ENCODE measurements at places on chromosomes 12 and 14. TPM values are rescaled to one million over a fixed set of nuclear protein-coding genes. Genes with fewer than 3 reads are reported as not detected.
A peak's percentile ranks its signal among the peaks of the same experiment; 100 is the strongest.

DNA sequence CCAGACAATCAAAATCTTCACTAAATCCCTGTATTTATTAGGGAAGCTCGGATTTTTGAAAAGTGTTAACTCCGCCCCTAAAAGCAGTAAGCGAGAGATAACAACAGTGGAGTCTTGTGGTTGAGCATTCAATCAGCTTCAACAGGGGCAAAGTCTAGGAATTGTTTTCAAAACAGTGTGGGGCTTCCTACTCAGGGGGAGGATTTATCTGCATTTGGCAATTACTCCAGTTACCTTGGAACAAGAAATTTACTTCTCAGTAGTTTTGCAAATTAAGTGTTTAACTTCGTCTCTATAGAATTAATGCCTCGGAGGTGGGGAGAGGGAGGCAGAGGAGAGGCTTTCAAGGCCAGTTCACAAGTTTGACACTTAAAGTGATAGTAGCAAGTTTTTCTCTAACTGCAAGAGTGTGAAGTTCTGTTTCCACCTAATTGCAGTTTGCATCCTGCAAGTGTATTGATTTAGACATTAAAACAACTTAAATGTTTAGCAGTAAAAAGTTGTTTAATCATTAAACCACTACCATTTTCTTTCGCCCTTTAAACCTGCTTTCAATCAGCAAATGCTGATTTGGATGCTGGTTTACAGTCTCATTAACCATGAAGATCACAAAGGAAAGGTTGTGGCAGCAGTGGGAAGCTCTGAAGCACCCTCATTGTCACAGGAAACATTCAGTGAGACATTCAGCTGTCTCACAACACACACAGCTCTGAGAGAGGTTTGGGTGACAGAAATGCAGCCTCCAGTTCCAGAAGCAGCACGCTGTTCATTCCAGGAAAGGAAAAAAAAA, 102.0 kb downstream of the HMGA2 start:
- peaks cover 9% of the 10 kb centered on the region for H3K4me1 ChIP-seq
- H3K27ac ChIP-seq: no peak overlapping the region
- H3K36me3 ChIP-seq: no peaks in the 10 kb centered on the region
- no peak for DNase-seq
- H3K4me3 ChIP-seq: no peak overlapping the region
- H3K27me3 ChIP-seq: no peaks in the 10 kb centered on the region

- no peaks in the 10 kb centered on the region for H3K27me3 ChIP-seq
- DNase-seq: no peak
- H3K4me3 ChIP-seq: no peak overlapping the region
- no peaks in the 10 kb centered on the region for H3K36me3 ChIP-seq
- no peaks in the 10 kb centered on the region for H3K4me1 ChIP-seq
- no peak overlapping the region for H3K27ac ChIP-seq
Observed at GRCh38 chr14:38256533-38256840, 594 bp upstream of the CLEC14A start.

DNA sequence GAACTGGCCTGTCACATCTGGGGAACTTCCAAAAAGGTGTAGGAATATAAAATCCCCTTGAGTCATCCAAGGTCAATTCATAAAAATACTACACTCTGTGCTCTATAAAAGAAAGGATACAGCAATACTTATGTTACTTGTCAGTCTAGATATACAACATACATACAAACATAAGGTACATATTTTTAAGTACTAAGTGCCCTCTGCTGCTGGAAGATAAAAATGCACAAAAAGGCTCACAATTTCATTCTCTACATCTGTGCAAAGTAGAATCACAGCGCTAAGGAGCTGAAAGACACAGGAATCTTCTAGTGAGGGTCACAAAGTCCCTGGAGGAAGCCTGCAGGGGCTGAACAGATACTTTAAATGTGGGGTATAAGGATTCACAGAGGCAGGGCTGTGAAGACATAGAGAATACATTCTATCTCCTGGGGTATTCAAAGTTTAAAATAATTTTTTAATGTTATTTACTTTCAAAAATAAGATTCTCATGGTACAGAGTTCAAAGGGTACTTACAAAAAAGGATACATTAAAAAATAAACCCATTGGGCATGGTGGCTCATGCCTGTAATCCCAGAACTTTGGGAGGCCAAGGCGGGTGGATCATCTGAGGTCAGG, 10.2 kb upstream of the GOLGA5 start:
- no peak for DNase-seq
- H3K27me3 ChIP-seq: no peaks in the 10 kb centered on the region
- no peaks in the 10 kb centered on the region for H3K36me3 ChIP-seq
- H3K27ac ChIP-seq: no peak overlapping the region
- H3K4me1 ChIP-seq: 0 out of 2 replicates have a peak, but pooled peaks cover 3% of the 10 kb centered on the region

DNA sequence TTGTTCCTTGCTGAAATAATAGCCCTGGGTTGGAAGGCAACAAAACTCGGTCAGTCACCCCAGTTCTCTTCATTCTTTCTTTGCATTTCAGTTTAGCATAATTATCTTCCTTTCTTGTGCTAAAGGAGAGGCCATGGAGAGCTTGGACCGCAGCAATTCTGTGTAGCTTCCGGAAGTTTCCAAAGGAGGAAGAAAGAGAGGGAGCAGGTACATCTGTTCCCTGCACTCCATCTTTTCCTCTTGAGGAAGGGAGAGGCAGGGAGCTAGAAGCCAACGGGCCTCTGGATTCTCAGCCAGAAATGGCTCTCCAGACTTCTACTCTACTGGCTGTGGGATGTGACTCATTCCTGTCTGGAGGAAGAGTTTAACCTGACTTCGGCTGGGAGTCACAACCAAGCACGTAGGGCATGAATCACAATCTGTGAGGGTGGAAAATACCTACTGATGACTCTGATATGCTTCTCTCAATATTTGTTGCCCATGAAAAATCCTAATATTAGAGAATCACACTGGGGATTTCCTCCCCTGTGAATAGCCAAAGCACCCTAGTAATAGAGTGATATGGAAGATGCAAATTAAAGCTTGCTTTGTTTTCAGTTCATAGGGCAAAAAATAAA, 17.0 kb downstream of the ANO6 start:
- H3K4me1 ChIP-seq: peaks cover 40% of the 10 kb centered on the region
- peaks cover 3% of the 10 kb centered on the region for H3K36me3 ChIP-seq
- DNase-seq: peak; percentile 51
- peak overlapping the region; percentile 38 for H3K4me3 ChIP-seq

- peaks cover 3% of the 10 kb centered on the region for H3K27me3 ChIP-seq
- no peaks in the 10 kb centered on the region for H3K4me1 ChIP-seq
- no peaks in the 10 kb centered on the region for H3K36me3 ChIP-seq
- no peak for DNase-seq
- no peak overlapping the region for H3K4me3 ChIP-seq
- H3K27ac ChIP-seq: no peak overlapping the region
Observed at GRCh38 chr12:51871918-51872688, 15.8 kb upstream of the ANKRD33 start.

- no peak overlapping the region for H3K4me3 ChIP-seq
- peaks cover 3% of the 10 kb centered on the region for H3K4me1 ChIP-seq
Observed at GRCh38 chr12:104130760-104131159, 7.2 kb downstream of the NFYB start.

- no peak overlapping the region for H3K27ac ChIP-seq
- no peaks in the 10 kb centered on the region for H3K4me1 ChIP-seq
- H3K4me3 ChIP-seq: no peak overlapping the region
- no peaks in the 10 kb centered on the region for H3K36me3 ChIP-seq
- peaks cover 13% of the 10 kb centered on the region for H3K27me3 ChIP-seq
Observed at GRCh38 chr12:6076346-6076745, 48.1 kb downstream of the VWF start.

GRCh38 chr14:56862836-56863235, 52.6 kb upstream of the OTX2 start:
- no peaks in the 10 kb centered on the region for H3K27me3 ChIP-seq
- H3K4me3 ChIP-seq: no peak overlapping the region
- no peak overlapping the region for H3K27ac ChIP-seq
- H3K4me1 ChIP-seq: no peaks in the 10 kb centered on the region

DNA sequence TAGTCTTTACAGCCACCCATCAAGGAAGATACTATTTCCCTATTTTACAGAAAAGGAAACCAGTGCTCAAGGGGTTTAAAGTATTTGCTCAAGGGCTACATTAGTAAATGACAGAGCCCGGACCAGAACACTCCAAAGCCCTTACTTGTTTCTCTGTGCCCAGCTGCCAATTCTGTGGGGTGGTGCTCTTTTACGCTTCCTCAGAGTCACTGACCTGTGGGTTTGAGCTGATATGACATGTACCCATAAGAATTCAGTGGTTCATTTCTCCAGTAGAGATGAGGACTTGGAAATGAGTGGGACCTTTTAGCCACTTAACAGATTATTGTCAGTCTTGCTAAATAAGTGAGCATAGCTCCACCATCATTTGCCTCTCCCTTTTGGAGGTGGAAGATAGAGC, 37.4 kb upstream of the NKX2-8 start:
- no peaks in the 10 kb centered on the region for H3K36me3 ChIP-seq
- H3K27ac ChIP-seq: no peak overlapping the region
- no peak overlapping the region for H3K4me3 ChIP-seq
- H3K4me1 ChIP-seq: no peaks in the 10 kb centered on the region
- H3K27me3 ChIP-seq: no peaks in the 10 kb centered on the region

- H3K4me3 ChIP-seq: no peak overlapping the region
- no peak overlapping the region for H3K27ac ChIP-seq
- 0 out of 2 replicates have a peak, but pooled peaks cover 5% of the 10 kb centered on the region for H3K36me3 ChIP-seq
- DNase-seq: no peak
- H3K27me3 ChIP-seq: no peaks in the 10 kb centered on the region
- H3K4me1 ChIP-seq: peaks cover 16% of the 10 kb centered on the region
Observed at GRCh38 chr12:94717656-94718055, 67.3 kb upstream of the TMCC3 start.

DNA sequence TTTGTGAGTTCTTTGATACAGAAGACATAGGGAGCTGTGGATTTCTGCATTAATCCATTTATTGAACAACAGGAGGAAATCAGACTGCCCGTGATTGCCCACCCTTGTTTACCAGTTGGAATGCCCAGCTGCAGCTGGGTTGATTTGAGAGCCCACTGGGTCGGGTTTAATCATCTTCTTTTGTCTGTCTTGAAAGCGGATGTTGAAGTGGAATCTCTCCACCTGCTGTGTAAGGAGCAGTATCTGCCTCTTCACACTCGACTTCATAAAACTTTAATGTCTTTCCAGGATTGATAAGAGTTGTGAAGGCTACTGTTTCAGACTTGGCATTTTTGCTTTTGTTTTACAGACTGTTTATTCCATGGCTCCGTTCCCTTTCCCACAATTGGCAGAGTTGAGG, 39.9 kb downstream of the TBC1D30 start:
- H3K27me3 ChIP-seq: no peaks in the 10 kb centered on the region
- H3K27ac ChIP-seq: no peak overlapping the region
- H3K4me3 ChIP-seq: no peak overlapping the region
- no peak for DNase-seq
- H3K4me1 ChIP-seq: peaks cover 23% of the 10 kb centered on the region

DNA sequence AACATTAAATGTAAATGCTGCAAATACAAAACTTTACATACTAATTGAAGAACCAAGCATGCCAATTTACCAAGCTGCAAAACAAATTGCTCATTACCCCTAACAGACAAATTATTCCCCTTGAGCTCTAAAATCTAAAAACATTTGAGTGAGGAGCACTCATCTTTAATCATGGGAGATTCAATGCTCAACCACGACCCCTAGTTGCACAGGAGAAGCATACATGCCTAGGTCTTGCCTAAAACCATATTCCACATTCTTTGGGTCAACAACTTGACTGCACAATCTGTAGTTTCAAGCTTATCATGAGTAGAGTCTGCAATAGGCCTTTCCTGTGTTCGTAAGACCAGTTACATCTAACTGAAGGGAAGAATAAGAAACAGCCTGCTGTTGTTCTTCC, 69.7 kb downstream of the MGAT4C start:
- no peak for DNase-seq
- no peaks in the 10 kb centered on the region for H3K27me3 ChIP-seq
- H3K4me3 ChIP-seq: no peak overlapping the region
- no peak overlapping the region for H3K27ac ChIP-seq
- H3K36me3 ChIP-seq: no peaks in the 10 kb centered on the region

- no peaks in the 10 kb centered on the region for H3K36me3 ChIP-seq
- H3K27ac ChIP-seq: no peak overlapping the region
- H3K4me3 ChIP-seq: no peak overlapping the region
- no peak for DNase-seq
- H3K27me3 ChIP-seq: no peaks in the 10 kb centered on the region
Observed at GRCh38 chr14:59199614-59200013, 11.1 kb downstream of the DAAM1 start.

GRCh38 chr12:21296751-21297406, 37.8 kb downstream of the SLCO1A2 start:
- no peak for DNase-seq
- no peak overlapping the region for H3K27ac ChIP-seq
- H3K36me3 ChIP-seq: no peaks in the 10 kb centered on the region

Gene TAOK3
- total RNA-seq: 50.7 TPM

Gene IAPP
- total RNA-seq: not detected

Gene KRT74
- not detected for total RNA-seq

Gene RDH16
- total RNA-seq: not detected

Gene MRPL52
- total RNA-seq: 193 TPM

Gene WNT5B
- 15.4 TPM for total RNA-seq

Gene SERPINA10
- total RNA-seq: not detected

Gene SLC16A7
- 12.5 TPM for total RNA-seq

Gene FAIM2
- total RNA-seq: not detected

Gene NELL2
- 0.85 TPM for total RNA-seq

All from GM12878 (cell line).